ENCODE measurements at places on chromosomes 12 and 14.
A peak's percentile ranks its signal among the peaks of the same experiment; 100 is the strongest.

DNA sequence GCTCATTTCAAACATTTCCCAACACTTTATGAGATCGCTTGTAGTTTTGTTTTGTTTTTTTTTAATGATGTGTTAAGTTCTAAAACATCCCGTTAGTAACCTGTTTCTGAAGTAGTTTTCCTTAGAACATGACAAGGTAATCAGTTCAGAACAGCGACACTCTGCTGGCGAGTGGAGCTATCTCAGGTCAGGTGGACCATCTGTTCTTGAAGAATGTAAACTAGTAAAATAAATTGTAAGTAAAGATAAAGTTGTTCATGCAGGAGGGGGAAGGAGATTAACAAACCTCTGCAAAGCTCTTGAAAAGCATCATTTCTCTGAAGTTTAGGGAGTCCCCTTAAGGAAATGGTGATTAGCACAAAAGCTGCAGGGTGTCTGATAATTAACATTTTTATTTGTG is 71.9 kb upstream of the DACT1 start:
- no peak for DNase-seq

- no peak for DNase-seq
These were observed 156.5 kb downstream of the EPS8 start for GRCh38 chr12:15632708-15633107.

GRCh38 chr12:473863-474577 is 14.3 kb downstream of the B4GALNT3 start:
- DNase-seq, result no peak

GRCh38 chr14:104800771-104801519 is at the start of gene ZBTB42:
Gene ZBTB42 (plus strand): TSS chr14:104801101. CDS start chr14:104801198, 97 bp downstream.
- peak; percentile 52 for DNase-seq

- DNase-seq, result no peak
These were observed 399 bp upstream of the WASHC4 start for GRCh38 chr12:105107171-105107493.

- no peak for DNase-seq
These were observed 624.9 kb downstream of the DIO2 start for GRCh38 chr14:79586416-79586815.

GRCh38 chr14:83491091-83491490 is 1957.4 kb upstream of the SEL1L start:
- no peak for DNase-seq

GRCh38 chr14:29197557-29197956 is 431.0 kb downstream of the FOXG1 start:
- no peak for DNase-seq

DNA sequence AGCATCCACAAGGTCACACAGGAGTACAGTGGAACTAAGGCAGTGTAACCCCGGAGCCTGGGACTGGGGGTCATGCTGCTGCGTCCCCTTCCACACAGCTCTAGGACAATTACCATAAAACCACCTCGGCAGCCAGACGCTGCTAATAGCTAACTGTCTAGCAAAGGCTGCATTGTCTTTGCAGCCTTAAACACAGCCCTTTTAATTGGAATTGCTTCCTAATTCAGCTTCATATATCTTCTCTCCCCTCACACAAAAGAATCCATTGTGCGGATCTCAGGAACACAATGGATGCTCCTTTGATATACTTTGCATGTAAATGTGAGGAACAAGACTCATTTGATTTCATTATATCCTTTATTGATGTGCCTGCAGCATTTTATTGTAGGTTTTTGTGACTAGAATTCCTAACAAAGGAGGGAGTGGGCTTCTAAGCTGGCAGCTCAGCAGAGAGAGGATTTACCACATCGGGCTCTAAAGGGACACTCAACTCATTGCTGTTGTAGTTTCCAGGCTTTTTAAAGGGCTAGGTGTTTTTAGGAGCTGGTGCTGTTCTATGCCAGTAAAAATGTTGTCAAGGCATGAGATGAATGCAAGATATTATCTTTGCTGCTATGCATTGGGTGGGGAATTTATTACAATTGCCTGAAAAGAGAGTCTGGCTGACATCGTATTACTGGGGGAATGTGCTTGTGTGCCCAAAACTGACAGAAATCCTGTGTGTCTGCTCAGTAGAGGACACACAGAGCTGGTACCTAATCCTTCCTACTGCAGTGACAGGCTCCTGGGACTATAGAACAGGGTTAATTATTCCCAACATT is 30.4 kb upstream of the DACT1 start:
- no peak for DNase-seq

DNA sequence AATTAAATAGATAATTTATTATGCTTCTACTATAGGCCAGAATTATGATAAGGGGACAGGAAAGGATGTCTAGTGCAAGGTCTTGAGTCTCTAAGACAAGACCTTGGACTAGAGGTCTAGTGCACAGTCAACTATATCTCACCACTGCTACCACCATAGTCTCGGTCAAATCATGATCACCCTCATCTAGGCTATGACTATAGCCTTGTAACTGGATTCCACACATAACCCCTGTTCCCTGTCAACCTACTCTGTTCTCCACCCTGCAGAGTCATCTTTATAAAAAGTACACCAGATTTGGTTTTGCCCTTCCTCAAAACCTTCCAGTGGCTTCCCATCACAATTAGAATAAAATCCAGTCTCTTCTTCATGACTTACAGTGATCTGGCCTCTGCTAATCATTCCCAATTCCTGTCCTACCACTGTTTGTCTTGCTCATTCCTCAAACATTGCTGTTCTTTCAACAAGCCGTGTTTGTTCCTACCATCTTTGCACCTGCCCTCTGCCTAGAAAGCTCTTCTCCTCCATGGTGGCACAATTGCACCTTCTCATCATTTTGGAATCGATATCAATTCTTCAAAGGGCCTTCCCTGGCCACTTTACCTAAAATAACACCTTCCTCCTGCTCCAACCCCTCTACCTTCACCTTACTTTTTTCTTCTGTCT is 169.4 kb downstream of the FOXN3 start:
- DNase-seq, result no peak

GRCh38 chr14:63848890-63849289 is 3.9 kb upstream of the SYNE2 start:
- no peak for DNase-seq

- DNase-seq, result peak; percentile 76
These were observed 42.0 kb upstream of the GPR68 start for GRCh38 chr14:91286530-91286937.

GRCh38 chr12:79174626-79175025 is 310.1 kb downstream of the SYT1 start:
- DNase-seq, result no peak

DNA sequence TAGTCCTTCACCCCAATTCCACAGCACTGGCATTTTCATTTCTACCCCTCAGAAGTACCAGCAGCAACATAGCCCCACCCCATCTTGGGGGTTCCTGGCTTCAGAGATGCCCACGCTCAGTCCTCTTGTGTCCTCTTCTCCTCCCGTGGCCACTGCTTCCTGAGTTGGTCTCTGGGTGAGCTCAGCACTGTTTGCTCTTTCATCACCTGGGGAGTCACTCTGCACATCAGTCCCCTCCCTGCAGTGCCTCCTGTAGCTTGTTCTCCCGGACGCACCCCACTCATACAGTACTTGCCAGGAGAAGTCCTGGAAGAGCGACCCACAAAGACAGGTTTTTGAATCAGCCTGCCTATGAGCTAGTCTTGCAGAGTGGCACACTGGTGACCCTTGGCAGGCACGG is 63.8 kb downstream of the GSC start:
- DNase-seq, result no peak

GRCh38 chr14:92973798-92974372 is 50.9 kb downstream of the CHGA start:
- DNase-seq, result no peak

- no peak for DNase-seq
These were observed 32.5 kb downstream of the PAWR start for GRCh38 chr12:79658221-79658620.

- no peak for DNase-seq
These were observed 88.4 kb downstream of the SLC2A13 start for GRCh38 chr12:40017488-40017887.
